B cell (primary cell): ENCODE measurements at places on chromosomes 3 and 15.
A peak's percentile ranks its signal among the peaks of the same experiment; 100 is the strongest.

DNA sequence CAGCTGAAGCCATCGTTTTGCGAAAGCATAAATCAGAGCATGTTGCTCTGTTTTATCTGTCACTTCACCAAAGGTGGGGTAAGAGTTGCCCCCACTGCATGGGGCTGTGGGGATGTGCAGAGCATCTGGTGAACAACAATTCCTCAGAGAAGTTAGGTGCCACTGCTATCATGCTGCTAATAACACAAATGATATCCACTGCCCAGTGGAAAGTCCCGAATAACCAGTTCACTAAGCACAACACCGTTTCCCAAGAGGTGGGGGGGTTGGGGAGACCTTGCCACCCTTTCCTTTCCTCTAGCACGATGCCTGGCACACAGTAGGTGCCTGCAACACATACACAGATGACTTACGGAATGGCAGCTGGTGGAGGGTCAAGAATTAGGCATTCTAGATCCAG is 38.6 kb downstream of the FAM3D start:
- no peak for DNase-seq

DNA sequence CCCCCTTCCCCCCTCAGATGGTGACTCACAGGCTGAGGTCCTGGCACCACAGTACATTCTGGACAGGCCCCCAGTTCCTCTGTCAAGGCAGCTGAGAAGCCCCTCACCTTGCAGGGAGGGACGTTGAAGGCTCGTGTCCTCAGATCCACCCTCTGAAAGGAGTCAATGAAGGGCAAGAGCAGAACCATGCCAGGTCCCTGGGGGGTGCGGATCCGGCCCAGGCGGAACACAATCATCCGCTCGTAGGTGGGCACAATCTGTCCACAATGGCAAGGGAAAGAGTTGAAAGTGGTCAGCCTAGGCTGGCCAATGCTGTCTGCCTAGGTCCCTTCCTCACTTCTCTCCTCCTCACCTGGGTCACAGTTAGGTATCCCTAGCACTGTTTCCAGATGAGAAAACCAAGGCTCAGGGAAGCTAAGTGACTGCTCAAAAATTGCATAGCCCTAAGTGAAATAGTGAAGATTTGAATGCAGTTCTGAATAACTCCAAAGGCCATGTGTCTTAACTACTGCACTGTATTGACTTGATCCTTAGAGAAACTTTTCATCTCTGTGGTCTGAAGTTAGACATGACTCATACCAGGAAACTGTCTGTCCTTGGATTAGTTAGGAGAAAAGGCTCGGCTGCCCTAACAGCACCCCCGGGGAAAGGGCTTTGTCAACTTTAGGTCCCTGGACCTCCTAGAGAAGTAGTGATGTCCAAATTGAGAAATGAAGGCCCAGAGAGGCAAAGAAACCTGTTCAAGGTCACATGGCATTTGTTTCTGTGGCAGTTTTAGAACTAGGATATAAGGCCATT is 2.9 kb downstream of the STOML1 start:
- no peak for DNase-seq

DNA sequence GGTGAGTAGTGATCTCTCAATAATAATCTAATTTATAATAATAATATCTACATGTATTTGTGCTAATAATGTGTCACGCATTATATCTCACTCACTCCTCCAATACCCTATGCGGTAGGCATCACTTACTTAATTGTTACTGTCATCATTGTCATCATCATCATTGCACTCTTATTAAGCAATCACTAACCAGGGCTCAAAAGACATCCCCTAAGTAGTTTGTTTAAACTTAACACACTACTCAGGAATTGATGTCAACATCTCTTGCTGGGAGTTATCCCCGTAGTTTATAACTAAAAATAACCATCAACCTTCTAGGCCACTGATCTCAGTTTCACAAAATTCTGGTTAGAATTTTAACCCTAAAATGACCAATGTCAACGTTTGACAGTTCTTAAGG is 56.8 kb upstream of the ICE2 start:
- DNase-seq: no peak

GRCh38 chr3:34650131-34650530 is 851.7 kb downstream of the PDCD6IP start:
- no peak for DNase-seq

DNA sequence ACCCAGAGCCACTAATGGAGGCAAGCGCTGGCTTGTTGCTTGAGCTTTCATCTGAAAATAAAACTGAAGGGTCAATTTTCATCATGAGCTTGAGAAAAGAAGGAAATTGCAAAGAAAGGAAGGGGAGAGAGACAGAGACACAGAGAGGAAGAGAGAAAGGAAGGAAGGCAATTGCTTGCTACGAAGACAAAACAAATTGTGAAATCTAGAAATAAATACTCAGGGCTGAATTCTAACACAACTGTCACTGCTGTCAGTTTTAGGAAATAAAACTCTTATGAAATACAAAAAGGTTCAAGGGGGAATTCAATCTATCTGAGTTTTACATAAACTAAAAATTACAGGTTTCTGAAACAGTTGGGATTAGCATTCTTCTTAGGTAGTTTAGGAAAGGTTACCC is 36.7 kb downstream of the FOXP1 start:
- no peak for DNase-seq

- DNase-seq: peak; percentile 53
Observed at GRCh38 chr3:30438126-30438525, 168.3 kb upstream of the TGFBR2 start.

DNA sequence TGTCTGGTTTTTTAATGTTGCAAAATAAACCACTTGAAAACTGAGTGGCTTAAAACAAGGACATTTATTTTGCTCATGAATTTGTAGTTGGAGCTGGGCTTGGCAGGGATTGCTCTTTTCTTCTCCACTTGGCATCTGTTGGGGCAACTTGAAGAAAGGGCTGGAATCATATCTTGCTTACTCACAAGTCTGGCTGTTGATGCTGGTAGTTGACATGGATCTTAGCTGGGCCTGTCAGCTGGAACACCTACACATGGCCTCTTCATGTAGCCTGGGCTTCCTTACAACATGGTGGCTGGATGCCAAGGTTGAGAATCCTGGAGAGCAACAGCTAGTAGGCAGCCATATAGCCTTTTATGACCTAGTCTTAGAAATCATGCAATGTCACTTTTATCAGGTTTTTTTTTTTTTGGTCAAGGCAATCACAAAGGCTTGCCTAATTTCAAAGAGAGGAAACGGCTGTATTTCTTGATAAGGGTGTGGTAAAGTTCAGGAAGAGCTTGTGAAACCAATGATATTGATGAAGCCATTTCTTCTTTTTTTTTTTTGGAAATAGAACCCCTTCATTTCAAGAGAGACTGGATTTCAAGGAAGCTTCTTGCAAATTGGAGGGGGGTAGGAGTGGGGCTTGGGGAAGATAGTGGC is 262.1 kb downstream of the IL20RB start:
- DNase-seq: no peak

DNA sequence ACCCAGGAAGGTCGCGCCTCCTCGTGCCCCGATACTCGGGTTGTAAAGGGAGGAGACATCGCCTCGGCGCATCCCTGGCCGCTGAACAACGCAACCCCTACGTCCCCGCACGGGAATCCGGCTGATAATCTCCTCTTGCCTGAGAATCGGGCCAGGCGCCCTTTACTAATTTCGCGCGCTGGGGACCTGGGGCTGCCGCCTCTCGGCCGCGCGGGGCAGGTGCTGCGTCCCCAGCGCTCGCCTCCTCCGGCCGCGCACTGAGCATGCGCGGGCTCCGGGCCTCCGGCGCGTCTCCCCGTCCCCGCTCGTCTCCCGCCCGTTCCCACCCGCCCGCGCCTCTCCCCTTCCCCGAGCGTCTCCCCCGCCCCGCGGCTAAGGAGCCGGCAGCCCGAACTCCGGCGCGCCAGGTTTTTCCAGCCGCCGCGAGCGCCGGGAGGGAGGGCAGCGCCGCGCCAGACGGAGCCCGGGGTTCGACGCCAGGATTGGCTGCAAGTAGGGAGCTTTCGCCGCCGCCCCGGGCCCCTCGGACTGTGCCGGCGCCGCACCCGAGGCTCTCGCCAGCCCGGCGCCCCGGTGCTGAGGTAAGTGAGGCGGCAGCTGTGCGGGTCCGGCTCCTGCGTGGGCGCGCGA is at the start of gene CNTN4:
Gene CNTN4, plus strand, starts transcription at position 469 of the 630 bp plus-strand sequence.
- no peak for DNase-seq

GRCh38 chr3:52670621-52671521 is 14.8 kb downstream of the PBRM1 start:
- no peak for DNase-seq
